Stimulated activated CD4-positive, alpha-beta T cell treated with anti-CD3 and anti-CD28 coated beads, Interleukin-4, amount 100 ng/mL, for 4 hours (primary cell): ENCODE measurements at places on chromosomes 5 and 9.

GRCh38 chr5:5381310-5381913 lies 41.1 kb upstream of the ICE1 start:
- DNase-seq, result no peak

DNA sequence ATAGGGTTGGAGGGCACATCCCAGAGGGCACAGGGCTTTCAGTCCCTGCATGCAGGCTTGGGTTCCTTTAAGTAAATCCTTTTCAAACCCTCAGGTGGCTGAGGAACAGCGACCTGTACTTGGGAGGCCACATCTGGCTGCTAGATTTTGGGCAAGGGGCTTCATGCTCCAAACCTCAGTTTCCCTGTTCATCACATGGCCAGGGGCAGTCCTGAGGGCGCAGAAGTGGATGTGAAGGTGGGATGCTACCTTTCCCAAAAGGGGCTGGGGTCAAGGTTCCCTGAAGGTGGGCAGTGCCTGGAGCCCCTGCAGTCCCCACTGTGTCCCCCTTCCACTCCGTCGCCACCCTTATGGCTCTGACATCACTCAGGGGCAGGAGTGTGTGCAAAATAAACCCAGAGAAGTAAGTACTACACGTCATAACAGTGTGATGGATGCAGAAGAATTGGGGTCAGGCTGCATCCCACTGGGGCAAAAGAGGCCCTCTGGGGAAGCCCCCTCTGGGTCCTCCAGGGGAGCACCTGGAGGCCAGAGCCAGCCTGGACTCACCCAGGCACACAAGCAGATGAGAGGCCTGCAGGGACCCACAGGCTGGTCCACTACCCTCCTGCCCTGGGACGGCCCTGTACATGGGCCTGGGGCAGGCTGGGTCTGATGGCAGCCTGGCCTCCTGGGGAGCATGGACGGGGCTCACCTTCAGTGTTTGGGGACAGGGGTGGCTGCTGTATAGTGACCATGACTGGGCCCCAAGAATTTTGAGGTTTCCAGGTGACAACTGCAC lies 1.9 kb upstream of the CARD19 start:
- DNase-seq, result no peak

GRCh38 chr5:143432658-143433239 lies 29.3 kb upstream of the NR3C1 start:
- no peak for DNase-seq

DNA sequence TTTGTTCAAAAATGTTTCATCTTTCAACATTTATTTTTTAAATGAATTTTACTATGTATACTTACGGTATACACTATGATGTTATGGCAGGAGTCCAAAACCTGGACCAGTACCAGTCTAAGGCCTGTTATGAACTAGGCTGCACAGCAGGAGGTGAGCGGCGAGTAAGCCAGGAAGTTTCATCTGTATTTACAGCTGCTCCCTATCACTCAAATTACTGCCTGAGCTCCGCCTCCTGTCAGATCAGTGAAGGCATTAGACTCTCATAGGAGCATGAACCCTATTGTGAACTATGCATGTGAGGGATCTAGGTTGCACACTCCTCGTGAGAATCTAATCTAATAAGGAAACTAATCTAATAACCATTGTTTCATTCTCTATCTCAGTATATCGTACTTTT lies 715.5 kb upstream of the PTPRD start:
- DNase-seq, result no peak

GRCh38 chr5:90504743-90505142 lies 24.6 kb downstream of the LYSMD3 start:
- no peak for DNase-seq

DNA sequence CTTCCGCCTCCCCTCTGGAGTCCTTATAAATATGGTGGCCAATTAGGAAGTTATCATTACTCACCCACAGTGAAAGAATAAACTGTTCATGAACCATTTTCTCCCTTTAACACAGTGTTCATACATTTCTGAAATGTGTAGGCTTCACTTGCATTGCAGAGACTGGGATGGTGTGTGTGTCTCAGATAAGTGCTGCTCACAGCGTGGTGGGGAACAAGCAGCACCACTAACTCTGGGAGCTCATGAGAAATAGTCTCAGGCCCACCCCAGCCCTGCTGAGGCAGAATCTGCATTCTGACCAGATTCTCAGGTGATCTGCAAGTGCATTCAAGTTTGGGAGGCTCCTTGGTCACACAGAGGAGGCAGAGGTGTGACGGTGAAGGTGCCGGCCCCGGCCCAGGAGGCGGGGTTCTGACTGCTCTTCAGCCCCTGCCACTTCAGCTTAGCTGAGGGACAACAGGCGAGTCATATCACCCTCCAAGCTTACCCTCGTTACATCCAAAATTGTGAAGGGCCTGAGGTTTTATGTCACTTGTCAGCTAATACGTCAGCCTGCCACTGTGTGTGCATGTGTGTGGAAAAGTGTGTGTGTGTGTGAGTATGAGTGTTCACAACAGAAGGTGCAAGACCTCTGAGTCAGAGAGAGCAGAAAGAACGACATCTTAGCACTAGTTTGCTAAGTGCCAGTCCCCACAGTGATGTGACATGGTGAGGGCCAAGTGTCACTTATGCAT lies 34.7 kb downstream of the DAP start:
- no peak for DNase-seq

DNA sequence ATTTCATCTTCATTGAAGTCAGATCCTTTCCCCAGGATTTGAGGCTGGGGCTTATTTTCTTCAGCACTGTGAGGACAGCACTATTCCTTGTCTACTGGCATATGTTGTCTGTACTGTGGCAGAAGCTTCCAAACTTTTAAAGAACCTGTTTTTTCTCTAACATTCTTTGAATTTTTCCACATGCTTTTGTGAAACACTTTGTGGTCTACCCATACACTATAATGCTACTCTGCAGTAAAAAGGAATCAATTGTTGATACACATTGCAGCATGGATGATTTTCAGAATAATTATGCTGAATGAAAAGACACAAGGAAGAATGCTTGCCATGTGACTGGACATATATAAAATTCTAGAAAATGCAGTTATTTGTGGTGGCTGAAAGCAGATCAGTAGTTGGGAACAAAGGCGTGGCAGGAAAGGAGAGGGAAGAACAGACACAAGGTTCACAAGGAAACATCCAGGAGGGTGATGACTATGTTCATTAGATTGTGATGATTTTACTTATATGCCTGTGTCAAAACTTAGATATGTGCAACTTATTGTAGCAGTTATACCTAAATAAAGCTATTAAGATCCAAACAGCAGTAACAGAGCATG lies 96.8 kb downstream of the WNK2 start:
- no peak for DNase-seq

DNA sequence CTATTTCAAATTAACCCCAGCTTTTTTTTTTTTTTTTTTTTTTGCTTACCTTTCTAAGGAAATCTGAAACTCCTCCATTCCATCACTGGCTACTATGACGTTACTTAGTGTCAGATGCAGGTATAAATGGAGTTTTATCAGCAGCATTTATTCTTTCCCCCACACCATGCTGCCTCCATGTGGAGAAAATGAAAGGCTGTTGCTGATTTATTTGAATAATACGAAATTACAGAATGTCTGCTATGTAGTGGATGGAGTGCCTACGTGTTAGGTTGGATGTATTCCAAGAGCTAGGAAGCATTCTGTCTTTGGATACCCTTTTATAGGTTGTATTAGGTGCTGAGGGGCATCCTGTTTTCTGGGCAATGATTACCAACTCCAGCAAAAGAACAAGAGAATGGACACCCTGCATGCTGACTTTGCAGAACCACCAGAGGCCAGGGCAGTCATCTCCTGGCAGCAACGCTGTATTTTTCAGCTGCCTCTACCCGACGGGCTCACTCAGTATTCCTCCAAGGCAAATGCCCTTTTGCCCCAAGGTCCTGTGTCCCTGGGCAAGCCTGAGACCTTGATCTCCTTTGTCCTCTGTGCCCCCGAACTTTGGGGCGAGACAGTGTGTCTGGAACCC lies 199.5 kb downstream of the ALDH1A1 start:
- no peak for DNase-seq

DNA sequence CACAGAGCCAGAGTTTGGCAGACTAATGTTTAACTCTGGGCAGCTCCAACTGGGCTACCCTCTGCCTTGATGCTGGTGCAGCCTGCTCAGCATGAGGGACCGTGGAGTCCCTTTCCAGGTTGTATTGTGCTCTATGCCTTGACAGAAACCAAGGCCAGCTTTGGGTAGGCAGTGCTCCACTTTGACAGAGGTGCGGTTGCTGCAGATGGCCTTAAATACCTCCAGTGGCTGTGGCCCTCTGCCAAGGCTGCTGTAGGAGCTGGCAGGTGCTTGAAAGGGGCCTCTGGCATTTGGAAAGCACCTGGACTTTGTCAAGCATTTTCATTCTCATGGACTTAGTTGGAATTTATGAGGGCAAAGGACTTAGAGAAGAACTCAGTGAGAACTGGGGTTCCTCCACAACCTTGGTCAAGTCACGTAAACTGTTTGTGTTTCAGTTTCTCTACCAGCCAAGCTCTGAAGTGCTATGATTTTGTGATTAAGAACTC lies 249.7 kb upstream of the ZNF462 start:
- DNase-seq, result no peak

- DNase-seq, result no peak
These were observed 29.8 kb upstream of the TMEM161B start for GRCh38 chr5:88298425-88298824.

- DNase-seq, result no peak
These were observed 31.0 kb downstream of the ADAM19 start for GRCh38 chr5:157544623-157544989.

DNA sequence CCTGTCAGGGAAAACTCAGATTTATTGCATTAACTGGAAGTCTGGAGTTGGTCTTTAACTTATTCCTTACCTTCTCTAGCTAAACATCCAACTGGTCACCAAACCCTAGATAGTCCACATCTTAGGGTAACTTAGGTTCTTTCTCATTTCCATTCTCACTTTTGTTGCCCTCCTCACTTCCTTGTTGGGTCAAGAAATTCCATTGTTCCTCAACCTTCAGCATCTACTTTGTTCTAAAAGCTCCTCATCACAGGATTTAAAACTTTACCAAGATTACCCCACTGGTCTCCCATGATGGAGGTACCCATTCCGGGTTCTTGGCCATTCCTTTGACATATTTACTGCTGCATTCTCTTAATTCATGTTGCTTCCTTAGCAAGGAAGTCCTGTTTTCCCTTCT lies 32.1 kb downstream of the PTTG1 start:
- DNase-seq, result no peak

DNA sequence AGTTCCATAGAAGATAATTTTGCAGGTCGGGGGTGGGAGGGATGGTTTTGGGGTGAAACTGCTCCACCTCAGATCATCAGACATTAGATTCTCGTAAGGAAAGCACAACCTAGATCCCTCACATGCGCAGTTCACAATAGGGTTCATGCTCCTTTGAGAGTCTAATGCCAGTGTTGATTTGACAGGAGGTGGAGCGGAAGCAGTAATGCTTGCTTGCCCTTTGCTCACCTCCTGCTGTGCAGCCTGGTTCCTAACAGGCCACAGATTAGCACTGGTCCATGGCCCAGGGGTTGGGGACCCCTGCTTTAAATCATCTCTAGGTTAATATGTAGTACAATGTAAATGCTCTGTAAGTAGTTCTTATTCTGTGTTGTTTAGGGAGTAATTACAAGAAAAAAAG lies 10.5 kb downstream of the SHISAL2B start:
- DNase-seq, result no peak

DNA sequence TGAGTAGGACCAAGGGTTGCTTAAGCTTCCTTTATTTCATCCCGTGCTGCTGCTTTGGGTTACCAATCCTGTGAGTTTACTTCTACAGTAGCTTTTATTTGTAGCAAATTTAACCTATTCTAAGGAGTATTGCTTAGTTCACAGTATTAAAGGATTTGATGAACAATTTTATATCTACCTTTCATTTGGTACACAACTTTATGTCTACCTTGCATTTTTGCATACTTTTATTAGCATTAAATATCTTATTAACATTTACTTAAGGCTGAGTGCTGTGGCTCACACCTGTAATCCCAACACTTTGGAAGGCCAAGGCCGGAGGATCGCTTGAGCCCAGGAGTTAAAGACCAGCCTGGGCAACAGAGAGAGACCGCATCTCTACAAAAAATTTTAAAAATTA lies 4.2 kb downstream of the GTF3C4 start:
- DNase-seq, result no peak

DNA sequence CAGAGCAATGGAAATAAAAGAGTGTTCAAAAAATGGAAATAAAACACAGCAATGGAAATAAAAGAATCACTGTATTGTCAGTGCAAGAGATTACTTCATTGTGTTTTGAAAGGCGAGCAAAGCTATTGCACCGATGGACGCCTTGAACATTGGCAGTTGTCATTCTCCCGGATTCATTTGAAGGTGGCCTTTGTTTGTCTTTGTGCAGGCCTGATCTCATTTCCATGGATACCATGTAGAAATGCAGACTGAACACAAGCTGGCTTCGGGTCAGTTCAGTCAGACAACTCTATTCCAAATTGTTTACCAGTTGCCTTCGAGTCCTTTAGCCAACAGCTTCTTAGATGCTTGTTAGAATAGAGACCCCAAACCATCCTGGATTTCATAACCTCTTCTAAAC lies 8.3 kb downstream of the ITGA2 start:
- no peak for DNase-seq

DNA sequence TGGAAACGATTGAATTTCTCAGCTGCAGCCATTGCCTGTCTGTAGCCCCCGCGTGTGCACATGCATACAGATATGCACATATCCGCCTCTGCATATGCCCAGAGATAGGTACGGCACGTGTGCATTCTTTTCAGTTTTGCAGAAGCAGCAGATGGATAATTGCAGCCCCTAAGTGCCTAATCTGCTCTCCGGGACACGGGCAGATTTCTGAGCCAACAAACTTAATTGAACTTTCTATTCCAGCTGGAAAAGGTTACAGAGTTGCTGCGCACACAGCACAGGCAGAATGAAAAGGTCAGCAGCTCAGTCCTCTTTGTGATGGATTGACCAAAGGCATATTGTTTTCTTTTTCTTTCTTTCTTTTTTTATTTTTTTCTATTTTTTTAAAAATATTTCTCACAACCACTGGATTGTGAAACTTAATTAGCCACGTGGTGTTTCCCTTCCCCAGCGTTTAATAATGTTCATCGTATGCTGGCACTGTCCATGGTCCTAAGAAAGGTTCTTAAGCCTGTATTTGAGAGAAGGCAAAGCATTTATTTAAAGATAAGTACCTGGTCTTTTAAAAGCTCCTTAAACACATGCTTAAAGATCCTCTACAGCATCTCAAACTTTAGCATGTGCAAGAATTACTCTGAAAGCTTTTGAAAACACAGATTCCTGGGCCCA lies 270.2 kb upstream of the BRINP1 start:
- no peak for DNase-seq

GRCh38 chr9:117323390-117323789 lies 91.5 kb downstream of the ASTN2 start:
- no peak for DNase-seq

DNA sequence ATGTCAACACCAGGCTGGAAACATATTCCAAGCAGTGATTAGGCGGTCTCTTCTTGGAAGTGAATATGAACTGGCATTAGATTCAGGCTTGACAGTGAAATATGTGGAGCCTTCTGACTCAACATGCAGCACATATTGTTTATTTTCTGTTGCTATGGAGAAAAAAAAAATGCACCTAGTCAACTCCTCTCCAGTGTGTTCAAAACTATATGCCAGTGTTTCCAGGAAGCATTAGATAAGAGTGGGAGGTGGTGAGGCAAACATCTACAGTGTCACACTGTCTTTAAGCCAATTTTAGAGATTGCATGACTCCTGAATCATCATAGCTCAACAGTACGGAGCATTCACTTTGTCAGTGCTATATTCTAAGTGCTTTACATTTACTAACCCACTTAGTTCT lies 117.9 kb downstream of the HCN1 start:
- no peak for DNase-seq

- no peak for DNase-seq
These were observed 166.1 kb downstream of the CACNA1B start for GRCh38 chr9:138043411-138044345.
